ENCODE measurements at places on chromosomes 7 and 10.
A peak's percentile ranks its signal among the peaks of the same experiment; 100 is the strongest.

- no peak for DNase-seq
These were observed 315.2 kb upstream of the GLI3 start for GRCh38 chr7:42552227-42552626.

GRCh38 chr10:61278556-61278955 lies 174.6 kb downstream of the TMEM26 start:
- DNase-seq = no peak

DNA sequence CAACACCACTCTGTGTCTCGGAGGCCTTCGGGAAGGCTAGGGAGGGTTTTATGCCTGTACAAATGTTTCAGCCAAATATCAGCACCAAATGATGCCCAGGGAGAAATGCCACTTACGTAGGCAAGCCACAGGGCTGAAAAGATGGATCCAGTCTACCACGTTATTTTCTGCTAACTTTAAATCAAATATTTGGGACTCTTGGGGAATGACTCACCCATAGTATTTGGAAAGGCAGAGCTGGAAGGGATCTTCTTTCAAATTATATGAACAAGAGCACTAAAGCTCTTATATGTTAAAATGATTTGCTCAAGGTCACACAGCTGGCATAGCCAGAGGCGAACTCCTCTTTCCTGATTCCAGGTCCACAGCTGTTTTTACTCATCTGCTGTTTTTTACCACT lies 591.4 kb downstream of the SORCS1 start:
- DNase-seq = no peak

DNA sequence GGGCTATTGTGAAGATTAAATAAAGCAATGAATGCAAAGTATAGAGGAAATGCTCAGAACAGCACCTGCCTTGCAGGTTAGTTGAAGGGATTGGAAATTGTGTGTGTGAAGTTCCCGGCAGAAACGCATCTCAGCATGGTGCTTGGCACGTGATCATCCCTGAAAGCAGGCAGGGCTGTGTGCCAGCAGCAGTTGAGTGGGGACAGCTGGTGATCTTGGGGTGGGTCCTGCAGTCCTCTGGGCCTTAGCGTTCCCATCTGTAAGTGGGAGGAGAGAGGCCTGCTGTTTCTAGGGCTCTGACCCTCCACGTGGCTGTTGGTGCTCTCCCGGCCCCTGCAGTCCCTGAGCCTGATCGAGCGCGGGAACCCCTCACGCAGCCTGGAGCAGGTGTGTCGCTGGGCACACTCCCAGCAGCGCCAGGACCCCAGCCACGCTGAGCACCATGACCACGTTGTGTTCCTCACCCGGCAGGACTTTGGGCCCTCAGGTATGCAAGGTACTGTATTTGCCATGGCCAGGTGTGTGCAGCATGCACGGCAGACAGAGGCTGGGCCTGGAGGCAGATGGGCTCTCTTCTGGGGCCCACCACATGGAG lies 55.3 kb downstream of the TBATA start:
- DNase-seq = no peak

GRCh38 chr7:130703851-130704250 lies 17.5 kb upstream of the TSGA13 start:
- DNase-seq = no peak

DNA sequence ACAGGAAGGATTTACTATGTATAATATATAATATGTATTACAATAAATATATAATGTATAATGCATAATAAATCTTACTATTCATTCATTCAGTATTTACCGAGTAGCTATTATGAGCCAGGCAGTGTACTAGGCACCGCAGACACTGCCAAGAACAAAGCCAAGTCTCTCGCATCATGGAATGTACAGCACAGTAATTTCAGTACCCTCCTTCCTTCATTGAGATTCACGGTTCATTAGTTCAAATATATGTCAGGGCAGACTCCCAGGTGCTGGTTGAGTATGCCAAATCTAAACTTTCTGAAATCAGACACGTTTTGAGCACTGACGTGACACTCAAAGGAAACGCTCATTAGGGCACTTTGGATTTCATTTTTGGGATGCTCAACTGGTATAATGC lies 9.1 kb downstream of the USP6NL start:
- DNase-seq = no peak

- DNase-seq = no peak
These were observed 3.6 kb downstream of the PDSS1 start for GRCh38 chr10:26700884-26701630.

DNA sequence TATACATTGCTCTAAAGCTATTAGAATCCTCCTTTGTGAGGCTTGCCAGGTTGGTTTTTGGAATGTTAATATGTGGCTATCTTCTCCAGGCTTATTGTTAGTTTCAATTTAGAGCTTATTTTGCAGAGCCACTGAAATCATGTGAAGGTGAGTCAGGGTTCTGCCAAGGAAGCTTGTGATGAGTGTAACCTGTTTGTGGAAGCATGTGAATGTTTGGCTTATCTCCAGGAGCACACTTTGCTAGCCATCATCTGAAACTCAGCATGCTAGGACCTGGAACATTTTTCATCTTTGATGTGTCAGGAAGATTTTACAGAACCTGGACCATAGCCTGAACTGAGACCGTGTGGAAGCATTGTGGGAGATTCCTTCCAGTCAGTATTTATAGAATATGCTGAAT lies 197.3 kb downstream of the PPP1R9A start:
- DNase-seq = no peak

- no peak for DNase-seq
These were observed 10.3 kb upstream of the LRRN3 start for GRCh38 chr7:111080495-111081105.

DNA sequence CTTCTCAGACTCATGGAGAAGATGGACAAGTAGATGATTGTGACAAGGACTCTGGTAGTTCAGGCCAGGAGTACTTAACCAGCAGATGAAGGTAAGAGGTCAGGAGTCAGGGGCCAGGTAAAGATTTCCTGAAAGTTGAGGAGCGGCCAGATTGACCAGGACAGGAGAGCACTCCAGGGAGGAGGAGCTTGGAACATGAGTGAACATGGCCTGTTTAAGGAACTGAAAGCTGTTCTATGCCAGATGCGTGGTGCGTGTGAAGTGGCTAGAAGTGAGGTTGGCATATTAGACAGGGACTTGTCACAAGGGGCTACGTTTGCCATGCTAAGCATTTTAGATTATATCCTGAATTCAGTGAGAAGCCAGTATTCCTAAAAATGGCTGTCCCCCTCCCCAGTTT lies 157.2 kb downstream of the WNT2 start:
- no peak for DNase-seq

DNA sequence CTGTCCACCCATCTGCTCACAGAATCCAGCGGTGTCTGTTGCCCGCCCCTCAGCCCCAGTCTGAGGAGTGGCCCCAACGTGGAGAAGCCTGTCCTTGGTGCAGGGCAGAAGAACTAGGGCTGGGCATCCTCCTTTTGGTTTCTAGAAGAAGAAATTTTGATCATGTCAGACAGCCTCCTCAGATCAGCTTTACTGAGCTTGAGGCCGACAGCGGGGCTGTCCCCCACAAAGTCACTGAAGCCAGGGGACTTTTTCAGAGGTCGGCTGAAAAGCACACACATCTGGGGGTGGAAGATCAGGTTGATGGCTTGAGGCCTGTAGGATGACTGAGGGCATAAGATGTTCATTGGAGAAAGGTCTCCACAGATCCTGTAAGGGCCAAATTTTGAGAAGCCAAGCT lies 767.9 kb downstream of the GRID1 start:
- no peak for DNase-seq

- DNase-seq = no peak
These were observed 397.6 kb downstream of the THSD7A start for GRCh38 chr7:11434366-11434765.

DNA sequence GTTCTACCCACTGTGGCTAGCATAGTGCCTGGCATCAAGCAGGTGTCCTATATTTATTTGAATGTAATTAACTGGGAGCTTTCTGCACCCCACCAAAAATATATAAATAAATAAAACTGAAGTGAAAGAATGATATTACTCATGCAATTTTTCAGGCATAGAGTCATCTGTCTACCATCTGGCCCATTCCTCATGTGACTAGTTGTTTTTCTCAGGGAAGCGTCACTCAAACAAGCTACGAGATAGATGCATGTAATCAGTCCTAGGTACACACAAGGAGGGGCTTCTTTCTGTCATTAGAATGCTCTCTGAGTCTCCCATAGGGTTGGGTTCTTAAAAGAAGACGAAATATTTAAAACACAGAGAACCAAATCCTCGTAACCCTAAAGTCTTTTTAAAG lies 255.5 kb upstream of the KMT2E start:
- DNase-seq = no peak

DNA sequence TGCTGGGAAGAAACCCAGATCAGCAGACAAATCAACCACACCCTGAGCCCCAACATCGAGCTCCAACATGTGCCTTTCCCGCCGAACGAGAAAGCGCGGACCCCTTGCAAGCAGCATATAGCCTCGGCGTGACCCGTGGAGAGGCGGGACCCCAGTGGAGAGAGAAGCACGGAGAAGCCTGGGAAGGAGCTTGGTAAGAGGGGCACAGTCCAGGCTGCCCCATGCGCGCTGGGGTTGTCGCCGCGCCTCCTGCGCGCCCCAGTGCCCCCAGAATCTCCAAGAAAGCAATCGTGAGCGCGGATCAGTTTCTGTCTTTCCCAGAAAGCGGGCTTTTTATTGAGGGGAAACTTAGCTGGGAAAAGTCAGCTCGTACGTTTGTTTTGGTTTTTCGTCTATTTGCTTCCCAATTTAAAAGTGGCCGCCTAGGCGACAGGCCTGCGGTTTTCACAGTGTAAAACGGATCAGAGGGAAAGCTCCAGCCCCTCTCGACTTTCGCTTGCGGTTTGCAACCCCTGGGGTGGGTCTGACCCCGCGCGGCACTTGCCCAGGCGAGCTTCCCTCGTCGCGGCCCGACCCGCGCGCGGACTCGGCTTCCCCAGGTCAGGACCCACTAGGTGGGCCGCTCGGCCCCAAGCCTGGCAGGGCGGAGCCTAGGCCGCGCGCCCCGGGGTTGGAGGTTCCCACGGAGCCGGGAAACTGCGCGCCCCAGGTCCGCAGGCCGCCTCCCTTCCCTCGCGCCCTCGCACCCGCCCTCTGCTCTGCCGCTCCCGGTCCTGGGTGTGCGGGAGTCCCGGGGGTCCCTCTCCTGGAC lies 31.1 kb downstream of the SKIDA1 start:
- peak; percentile 9 for DNase-seq

DNA sequence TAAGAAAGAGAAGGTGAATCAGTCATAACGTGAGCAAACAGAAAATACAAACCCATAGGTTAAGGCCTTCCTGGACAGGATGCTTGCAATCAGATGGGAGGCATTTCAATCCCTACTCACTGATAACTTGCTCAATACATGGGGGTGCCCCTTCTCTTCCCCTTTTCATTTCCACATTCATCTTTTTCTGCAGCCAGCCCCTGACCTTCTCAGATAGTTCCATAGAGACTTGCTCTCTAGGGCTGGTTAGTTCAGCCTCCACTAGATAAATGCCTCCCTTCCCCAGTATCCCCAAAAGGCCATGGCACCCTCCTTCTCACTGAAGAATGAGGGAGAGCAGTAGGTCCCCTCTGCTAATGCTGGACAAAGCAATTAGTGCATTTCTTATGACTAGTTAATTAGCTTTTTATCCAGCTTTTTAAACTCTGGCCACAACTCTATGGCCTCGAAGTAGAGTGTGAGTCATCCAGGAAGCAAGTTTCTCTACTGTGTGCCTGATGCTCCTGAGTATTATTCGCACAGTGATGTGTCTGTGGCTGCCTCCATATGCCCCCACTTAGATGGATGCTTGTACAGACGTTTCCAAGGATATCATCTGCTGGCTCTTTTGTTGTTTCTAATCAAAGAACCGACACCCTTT lies 12.7 kb downstream of the CHN2 start:
- DNase-seq = no peak

- DNase-seq = no peak
These were observed 20.8 kb downstream of the LAT2 start for GRCh38 chr7:74230446-74231231.

- DNase-seq = no peak
These were observed 137.9 kb downstream of the ELFN1 start for GRCh38 chr7:1807821-1808600.

GRCh38 chr10:80289451-80290287 lies at the start of gene MAT1A:
MAT1A (minus strand) TSS chr10:80289658; CDS start chr10:80289423, 235 bp downstream.
- no peak for DNase-seq

DNA sequence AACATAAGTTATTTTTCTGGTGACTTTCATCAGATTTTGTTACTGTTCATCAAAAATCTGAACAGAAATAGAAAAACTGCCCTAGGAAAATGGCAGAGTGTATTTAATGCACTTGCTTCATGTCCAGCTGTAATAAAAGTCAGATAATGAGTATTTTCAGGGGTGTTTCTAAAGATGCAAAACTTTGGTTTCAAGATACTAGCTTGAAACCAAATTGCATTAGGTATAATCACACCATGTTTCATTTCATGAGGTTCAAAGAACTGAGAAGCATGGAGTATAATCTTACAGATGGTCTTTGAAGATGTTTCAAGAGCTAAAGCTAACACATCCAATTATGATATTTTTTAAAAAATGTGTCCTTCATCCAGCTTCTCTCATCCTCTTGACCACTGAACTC lies 128.9 kb downstream of the NRCAM start:
- DNase-seq = no peak

DNA sequence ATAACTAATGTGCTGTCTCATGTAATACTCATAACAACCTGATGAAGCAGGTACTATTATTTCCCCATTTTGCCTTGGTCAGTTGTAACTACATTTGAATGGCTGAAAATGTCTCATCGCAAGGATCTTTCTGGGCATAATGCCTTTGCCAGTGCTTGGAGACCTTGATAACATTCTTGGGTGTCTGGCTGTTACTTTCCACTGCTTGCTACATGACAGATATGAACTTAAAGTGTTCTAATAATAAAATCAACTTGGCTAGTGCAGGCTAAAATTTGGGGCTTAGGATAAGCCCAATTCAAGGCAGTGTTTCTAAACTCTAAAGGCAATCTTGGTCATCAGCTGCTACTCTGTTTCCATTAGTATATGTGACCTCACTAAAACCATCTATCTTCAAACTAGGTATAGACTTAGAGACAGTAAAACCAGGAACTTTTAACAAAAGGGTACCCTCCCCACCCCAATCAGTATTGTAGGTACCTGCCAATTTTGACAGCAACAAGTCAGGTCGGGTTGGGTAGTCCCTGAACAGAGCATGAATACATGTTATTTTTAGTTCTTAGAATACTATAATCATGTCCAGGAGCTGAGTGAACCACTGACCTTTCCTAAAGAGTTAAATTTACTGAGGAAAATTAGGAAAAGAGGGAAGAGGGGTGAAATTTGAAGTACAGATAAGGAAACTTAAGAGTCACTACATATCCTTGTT lies 68.2 kb upstream of the AHR start:
- no peak for DNase-seq

- DNase-seq = no peak
These were observed 35.9 kb downstream of the TCF7L2 start for GRCh38 chr10:112985690-112986543.

GRCh38 chr10:73819081-73819480 lies 7.7 kb upstream of the NDST2 start:
- DNase-seq = no peak

GRCh38 chr7:151550656-151551286 lies 31.1 kb upstream of the RHEB start:
- no peak for DNase-seq

Measured in CD8-positive, alpha-beta memory T cell (primary cell).